ENCODE measurements at places on chromosomes 3 and 15.

DNA sequence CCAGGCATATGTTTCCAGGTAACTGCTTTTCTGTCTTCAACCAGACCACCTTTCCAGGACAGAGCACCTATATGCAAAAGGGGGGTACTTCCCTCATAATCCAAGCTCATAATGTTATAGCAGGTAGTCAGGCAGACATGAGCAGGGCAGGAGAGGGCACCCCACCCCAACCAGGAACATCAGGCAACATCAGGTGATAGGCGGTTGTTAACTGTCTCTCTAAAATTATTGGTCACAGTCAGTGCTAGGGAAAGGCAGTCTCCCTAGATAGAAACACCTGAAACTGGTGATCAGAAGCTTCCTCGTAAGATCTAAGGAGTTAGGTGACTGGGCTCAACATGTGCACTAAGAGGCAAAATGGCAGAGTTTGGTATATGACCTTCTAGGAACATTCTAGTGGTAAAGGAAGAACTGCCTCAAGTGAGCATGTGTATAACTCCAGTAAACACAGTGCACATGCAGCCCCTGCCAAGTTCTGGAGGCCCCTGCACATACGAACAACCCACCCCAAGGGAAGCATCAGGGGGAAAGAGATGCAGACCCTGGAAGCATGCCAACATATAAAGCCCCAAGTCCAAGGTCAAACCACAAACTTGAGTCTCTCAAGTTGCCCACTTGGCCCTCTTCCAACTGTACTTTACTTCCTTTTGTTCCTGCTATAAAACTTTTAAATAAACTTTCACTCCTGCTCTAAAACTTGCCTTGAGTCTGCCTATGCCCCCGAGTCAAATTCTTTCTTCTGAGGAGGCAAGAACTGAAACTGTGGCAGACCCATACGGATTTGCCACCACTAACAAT is 270.9 kb downstream of the ULK4 start:
- DNase-seq = no peak

- no peak for DNase-seq
These were observed 227.2 kb downstream of the OCA2 start for GRCh38 chr15:27871902-27872260.

DNA sequence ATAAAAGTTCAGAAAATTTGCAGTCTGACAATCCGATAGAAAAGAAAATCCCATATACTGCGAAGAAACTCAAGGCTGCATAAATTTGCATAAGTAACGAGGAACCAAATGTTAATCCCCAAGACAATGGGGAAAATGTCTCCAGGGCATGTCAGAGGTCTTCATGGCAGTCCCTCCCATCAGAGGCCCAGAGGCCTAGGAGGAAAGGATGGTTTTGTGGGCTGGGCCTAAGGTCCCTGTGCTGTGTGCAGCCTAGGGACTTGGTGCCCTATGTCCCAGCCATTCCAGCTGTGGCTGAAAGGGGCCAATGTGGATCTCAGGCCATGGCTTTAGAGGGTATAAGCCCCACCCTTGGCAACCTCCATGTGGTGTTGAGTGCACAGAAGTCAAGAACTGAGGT is 21.3 kb upstream of the CCR4 start:
- DNase-seq = no peak

GRCh38 chr3:165544432-165544831 is 292.8 kb downstream of the BCHE start:
- DNase-seq = no peak

DNA sequence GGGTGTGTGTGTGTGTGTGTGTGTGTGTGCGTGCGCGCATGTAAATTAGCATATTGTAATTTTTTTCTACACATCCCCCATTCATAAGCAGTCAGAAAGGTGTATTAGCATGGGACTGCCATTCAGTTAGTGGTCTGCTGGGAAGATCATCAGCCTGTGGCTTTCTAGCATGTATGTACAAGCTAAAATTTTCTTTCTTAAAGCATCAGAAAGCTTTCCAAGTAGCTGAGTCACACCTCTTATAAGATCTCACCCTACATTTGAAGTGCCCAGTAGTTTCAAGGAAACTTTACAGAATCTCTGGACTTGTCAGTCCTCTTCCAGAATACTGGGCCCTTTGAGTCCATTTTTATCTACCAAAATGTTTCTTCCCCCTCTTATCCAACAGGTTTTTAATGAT is 411.4 kb upstream of the TPRG1 start:
- peak; percentile 47 for DNase-seq

All from fibroblast of skin of right biceps (primary cell).